Activated T-cell treated with anti-CD3 and anti-CD28 coated beads, Interleukin-2, amount 50 U/mL, for 72 hours (primary cell): ENCODE measurements at places on chromosomes 11 and 22.

DNA sequence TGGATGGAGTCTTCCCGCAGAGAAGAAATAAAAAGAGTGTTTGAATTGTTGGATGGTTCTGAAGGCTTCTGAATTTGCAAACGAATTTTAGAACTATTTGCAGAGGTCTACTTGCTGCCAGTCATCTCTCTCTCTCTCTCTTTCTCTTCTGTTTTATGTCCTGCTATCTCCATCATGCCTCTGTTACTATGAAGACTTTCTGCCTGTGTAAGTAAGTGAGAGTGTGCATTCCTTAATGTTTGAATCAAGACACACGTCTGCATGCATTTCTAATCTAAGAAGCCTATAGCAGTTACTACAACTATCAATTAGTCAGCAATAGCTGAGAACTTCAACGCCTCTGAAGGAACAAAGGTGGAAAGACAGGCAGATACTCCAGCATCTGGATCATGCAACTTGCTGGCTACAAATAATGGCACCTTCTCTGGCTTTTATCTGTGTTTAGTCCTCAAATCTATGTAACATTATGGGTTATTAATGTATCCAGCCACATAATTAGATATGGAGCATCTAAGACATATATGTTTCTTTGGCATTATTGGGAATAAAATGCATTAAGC lies 191.5 kb upstream of the BLID start:
- no peak for DNase-seq

GRCh38 chr11:76955459-76956114 lies 78.6 kb upstream of the B3GNT6 start:
- DNase-seq, result no peak

- no peak for DNase-seq
Observed at GRCh38 chr11:58318532-58318931, 40.3 kb downstream of the OR5B17 start.

GRCh38 chr11:17611503-17612220 lies 64.6 kb downstream of the OTOG start:
- no peak for DNase-seq

GRCh38 chr22:28442711-28443525 lies 236.7 kb downstream of the TTC28 start:
- DNase-seq, result no peak

- no peak for DNase-seq
Observed at GRCh38 chr22:28030473-28030872, 111.4 kb upstream of the PITPNB start.

GRCh38 chr11:69374110-69374945 lies 80.4 kb downstream of the MYEOV start:
- DNase-seq, result no peak

DNA sequence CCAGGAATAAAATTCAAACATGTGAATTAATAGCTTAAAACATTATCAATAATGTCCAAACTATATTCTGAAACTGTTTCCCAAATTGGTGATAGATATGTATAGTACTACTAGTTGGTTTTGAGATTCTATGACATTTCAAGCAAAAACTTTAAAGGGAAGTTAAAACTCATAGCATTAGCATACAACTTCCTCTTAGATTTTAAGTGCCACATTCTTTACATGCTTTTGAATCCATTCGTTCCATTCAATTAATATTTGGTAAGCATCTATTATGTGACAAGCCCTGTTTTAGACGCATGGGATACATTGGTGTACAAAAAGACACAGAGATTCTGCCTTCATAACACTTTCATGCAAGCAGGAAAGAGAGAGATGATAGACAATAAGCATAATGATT lies 8.9 kb downstream of the PATL1 start:
- no peak for DNase-seq

- no peak for DNase-seq
Observed at GRCh38 chr11:79332017-79332416, 108.8 kb downstream of the TENM4 start.

GRCh38 chr11:76803811-76804600 lies 20.9 kb downstream of the TSKU start:
- DNase-seq, result peak; percentile 90

GRCh38 chr11:44083906-44084305 lies 11.6 kb upstream of the EXT2 start:
- no peak for DNase-seq

- DNase-seq, result no peak
Observed at GRCh38 chr22:46417769-46418168, 82.3 kb downstream of the TRMU start.

DNA sequence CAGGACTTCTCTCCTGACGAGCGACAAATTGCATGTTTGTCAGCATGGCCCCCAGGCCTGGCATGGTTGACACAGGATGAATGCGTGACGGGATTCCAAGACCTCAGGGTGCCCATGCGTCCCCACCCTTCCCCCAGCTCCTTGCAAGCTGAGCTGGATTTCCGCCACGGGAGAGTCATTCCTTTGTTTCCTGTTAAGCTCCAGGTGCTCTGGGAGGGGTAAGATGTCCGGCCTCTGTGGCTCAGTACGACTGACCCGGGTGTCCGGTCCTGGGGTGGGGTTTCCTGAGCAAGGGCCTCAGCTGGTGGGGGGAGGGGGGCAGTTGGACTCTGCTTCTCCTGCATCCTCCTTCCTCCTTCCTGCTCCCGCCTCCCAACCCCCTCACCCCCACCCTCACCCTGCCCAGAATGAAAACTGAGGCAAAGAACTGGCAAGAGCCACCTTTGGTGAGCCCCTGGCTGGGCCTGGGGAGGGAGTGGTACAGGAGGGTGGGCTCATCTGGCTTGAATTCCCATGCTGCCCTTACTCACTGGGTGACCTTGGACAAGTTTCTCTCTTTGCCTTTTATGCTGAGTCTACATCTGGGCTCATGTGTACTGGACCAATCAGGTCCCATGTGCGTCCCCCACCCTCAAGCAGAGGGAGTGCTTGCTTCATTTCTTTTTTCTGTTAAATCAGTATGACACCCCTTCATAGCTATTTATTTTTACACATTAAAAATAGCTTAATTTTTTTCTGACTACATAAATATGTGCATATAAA lies 2.5 kb downstream of the CDC42EP2 start:
- no peak for DNase-seq
